ENCODE measurements at places on chromosomes 3 and 15.

- DNase-seq: peak; percentile 53
These were observed 122.6 kb downstream of the LRIG1 start for GRCh38 chr3:66378256-66378655.

DNA sequence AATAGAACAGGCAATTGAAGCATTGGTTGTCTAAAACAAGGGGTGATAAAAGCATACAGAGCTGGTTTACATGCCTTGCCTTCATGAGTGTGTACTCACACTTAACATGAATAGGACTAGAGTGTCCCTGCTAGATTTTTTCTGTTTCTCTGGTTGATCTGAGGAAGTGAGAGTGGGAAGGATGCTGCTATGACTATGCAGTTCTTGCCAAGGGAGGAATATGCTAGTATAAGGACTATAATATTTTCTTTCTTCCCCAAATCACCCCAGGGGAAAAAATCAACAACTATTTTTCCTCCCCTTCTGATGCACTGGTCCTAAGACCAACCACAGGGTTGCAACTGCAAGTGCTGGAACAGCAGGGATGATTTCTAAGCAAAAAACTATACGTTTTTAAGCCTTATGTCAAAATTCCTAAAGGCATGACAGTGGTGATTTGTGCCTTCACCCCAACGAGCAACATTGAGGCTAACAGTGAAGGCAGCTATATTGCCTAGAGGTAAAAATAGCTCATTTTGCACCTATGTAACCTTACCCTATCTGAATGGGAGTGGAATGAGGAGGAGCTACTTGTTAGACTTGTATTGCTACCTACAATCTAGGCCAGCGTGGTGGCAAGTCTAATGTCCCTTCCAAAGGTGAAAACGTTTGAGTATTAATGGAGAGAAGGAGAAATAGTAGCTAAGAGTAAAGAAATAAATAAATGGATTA is 33.5 kb upstream of the USP8 start:
- no peak for DNase-seq

- no peak for DNase-seq
These were observed 52.7 kb upstream of the DCBLD2 start for GRCh38 chr3:98954242-98954641.

DNA sequence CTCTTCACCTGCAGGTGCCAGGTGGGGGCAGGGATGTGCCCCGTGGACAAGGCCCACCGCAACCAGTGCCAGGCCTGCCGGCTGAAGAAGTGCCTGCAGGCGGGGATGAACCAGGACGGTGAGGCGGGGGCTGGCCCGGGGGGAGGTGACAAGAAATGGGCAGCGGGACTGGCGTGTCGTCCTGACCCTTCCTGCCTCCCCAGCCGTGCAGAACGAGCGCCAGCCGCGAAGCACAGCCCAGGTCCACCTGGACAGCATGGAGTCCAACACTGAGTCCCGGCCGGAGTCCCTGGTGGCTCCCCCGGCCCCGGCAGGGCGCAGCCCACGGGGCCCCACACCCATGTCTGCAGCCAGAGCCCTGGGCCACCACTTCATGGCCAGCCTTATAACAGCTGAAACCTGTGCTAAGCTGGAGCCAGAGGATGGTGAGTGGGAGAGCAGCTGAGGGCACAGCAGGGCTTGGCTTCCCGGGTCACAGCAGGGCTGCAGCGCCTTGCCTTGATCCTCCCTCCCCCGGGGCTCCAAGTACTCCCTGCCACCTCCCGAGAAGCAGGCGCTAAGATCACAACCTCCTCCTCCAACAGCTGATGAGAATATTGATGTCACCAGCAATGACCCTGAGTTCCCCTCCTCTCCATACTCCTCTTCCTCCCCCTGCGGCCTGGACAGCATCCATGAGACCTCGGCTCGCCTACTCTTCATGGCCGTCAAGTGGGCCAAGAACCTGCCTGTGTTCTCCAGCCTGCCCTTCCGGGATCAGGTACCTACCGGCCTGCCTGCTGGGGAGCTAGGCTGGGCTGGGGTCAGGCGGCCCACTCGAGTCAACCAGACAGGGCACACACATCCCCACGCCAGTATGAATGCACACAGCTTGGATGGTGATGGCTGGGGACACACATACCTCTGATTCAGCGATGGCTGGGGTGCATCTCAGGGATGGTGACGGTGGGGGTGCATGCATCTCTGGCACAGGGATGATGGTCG is 1.7 kb downstream of the NR2E3 start:
- DNase-seq: no peak

GRCh38 chr15:33218071-33218491 is 23.6 kb upstream of the FMN1 start:
- no peak for DNase-seq

- no peak for DNase-seq
These were observed 264.7 kb upstream of the ROPN1 start for GRCh38 chr3:124256599-124256998.

- no peak for DNase-seq
These were observed 512.3 kb upstream of the MDFIC2 start for GRCh38 chr3:70824773-70825172.

- no peak for DNase-seq
These were observed 44.3 kb upstream of the TM4SF4 start for GRCh38 chr3:149430216-149430615.

DNA sequence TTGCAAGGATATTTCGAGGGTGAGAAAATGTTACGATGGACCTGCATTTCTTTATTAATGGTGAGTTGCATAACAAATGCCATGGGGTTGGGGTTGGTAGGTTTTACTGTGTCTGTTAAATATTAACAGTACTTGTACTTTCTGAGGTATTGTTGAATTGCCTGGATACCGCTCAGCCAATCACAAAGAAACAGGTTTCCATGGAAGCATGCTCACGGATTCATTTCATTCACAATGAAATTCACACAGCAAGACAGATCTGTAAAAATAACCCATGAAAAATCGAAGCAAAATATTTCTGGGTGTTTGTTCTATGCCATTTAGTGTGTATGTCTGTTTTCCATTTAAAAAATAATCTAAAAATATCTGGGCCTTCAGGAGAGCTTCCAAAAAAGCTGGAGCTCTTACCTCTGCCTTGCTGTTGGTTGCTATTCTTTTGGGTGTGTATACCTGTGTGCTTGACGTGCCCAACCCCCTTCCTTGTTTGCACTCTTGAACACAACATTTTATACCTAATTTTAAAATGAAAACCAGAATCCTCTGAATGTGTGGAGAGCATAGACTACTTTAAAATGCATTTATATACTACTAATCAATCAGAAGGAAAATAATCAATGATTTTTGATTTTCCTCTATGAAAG is 479.8 kb upstream of the TBL1XR1 start:
- DNase-seq: no peak

DNA sequence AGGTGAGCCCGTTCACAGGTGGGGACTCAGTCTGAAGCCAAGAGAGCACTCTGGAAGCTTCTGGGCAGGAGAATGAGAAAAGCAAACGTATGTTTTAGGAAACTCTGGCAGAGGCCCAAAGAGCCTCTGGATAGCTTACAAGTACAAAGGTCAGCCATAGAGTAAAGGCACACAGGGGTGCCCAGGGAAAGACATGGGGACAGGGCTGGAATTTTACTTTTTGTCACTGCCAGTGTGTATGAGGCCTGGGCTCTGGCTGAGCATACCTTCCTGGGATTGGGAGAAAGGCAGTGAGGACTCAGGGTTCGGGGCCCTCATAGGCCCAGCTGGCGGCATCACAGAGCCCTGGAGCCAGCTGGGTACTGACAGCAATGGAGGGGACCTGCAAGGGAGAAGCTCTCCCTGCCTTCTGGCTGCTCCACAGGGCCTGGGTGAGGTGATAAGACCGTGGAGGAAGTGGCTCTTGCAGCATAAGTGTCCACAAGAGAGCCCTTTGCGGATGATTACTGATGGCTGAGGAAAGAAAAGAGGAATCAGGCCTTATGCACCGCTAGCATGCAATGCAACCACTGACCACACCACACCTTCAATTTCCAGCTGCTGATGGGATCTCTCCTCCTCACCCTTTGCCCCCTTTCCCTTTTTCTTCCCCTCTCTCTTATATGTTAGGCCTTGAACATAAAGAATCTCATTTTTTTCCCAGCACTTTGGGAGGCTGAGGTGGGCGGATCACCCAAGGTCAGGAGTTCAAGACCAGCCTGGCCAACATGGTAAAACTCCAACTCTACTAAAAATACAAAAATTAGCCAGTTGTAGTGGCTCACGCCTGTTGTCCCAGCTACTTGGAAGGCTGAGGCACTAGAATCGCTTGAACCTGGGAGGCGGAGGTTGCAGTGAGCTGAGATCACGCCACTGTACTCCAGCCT is 25.1 kb upstream of the BCL2L10 start:
- DNase-seq: no peak

GRCh38 chr3:173863551-173863950 is 466.0 kb downstream of the NLGN1 start:
- no peak for DNase-seq

DNA sequence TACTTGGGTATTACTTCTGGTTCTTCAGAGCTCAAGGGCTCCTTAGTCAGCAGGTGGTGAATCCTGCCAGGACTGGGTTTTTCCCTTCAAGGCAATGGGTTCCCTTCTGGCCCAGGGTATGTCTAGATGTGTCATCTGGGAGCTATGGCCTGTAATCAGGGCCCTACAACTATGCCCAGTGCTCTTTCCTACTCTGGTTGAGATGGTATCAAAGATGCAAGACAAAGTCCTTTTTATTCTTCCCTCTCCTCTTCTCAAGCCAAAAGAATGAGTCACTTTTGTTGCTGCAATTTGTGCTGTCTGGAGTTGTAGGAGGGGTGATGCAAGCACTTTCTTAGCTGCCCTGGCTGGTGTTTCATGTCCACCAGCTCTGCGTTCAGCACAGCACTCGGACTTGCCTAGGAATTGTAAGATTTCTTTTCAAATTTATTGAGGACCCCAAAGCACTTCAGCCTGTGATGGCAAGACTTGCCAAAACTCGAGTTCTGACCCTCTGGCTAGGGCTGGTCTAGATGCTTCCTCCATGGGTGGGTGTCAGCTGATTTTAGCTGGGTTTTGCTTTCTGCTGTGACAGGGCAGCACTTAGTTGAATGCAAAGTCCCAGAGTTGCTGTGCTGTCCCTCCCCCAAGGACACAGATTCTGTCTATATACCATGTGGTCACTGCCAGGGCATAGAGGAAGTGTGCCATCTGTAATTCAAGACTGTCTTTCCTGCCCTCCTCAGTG is 129.2 kb upstream of the CBLB start:
- DNase-seq: no peak

GRCh38 chr3:56375654-56376053 is 92.6 kb downstream of the ERC2 start:
- DNase-seq: no peak

DNA sequence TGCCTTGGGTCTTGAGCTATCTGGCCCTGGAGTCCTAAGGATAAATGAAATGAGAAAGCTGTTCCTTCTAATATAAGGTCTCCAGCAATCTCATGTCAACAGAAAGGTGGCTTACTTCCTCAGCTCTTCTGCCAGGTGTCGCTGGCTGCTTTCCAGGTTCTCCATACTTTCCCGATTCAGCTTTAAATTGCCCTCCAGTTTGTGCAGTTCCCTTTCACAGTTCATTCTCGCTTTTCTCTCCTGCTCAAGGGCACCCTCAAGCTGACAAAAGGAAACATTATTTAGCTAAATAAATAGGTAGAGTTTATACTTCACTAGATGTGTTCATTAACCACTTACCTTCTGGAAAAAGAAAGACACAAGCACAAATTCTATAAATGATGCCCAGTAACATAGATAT is 73.0 kb downstream of the MYH15 start:
- no peak for DNase-seq

GRCh38 chr15:69848551-69849231 is 249.0 kb downstream of the TLE3 start:
- DNase-seq: no peak

- DNase-seq: no peak
These were observed 171.8 kb upstream of the PROK2 start for GRCh38 chr3:71956716-71957115.

DNA sequence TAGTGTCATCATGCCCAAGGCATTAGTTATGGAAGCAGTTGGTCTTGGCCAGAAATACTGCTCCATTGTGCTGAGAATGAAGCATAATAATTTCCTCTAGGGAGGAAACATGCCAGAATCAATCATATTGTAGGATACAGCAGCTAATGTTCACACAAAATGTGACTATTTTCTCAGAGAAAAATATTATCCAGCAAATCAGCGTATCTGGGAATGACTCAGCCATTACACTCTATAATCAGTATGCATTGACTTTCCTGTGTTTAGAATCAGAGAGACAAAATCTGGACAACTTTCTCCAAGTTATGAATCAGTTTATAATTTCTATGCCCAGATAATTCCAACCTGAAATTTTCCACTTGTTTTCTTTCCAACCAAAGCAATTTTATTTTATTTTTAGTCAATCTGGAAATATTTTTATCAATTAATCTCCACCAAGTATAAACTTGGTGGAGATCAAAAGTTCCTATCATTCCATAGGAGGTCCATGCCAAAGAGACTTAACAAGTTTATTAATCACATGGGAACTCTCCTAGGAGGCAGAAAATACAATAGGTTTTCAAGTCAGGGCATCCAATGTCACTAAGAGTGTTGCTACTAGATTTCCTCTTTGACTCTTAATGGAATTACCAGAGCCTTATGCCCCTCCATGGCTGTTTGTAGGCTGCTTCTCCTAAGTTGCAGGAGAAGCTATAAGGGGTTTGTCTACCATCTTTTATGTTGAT is 36.4 kb downstream of the SUCNR1 start:
- no peak for DNase-seq

DNA sequence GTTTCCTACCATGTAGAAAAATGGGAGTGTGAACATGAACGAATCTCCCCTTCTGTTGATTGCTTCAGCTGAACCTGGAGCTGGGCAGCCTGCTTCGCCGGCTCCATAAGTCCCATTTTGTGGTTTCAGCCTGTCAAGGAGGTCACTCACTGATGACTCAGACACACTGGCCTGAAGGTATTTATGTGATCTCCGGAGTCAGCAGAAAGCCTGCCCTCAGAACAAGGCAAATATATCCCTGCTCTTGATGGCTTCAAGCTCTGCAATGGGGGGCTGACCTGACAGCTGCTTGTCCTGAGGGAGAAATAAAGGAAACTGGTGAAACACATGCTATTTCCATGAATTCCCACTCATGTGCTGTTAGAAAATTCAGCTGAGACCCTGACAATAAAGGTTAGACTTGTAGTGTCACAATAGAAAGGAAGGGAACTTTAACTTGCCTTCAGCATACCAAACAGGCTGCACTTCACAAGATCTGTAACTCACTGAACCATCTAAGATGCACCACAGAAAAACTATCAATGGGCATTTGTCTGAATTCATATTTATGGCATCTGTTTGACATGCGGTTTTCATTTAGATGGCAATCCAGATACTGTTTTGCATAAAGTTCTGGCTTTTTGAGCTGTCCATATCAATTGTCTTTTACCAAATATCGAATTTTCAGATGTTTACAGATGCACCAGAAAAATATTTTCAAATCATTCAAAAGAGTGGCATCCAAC is 282.0 kb upstream of the VEPH1 start:
- DNase-seq: no peak

- DNase-seq: no peak
These were observed 38.3 kb downstream of the PDE8A start for GRCh38 chr15:85019815-85020590.

Measured in activated naive CD4-positive, alpha-beta T cell treated with Interleukin-2 at 50 U/mL for 16 hours (primary cell).